Naive thymus-derived CD8-positive, alpha-beta T cell (primary cell): ENCODE measurements at places on chromosomes 7 and 10. TPM values are rescaled to one million over a fixed set of nuclear protein-coding genes. Genes with fewer than 3 reads are reported as not detected.

The SPDYE1 gene
- polyA plus RNA-seq, result not detected

The PIK3CG gene
- polyA plus RNA-seq, result 18.3 TPM

The HOXA10 gene
- polyA plus RNA-seq, result not detected

The ASB13 gene
- polyA plus RNA-seq, result 23.9 TPM

The TYW1B gene
- polyA plus RNA-seq, result 1.9 TPM

The MSANTD7 gene
- polyA plus RNA-seq, result 9.2 TPM

The RAMP3 gene
- not detected for polyA plus RNA-seq

The ANXA8L1 gene
- not detected for polyA plus RNA-seq

The PWWP2B gene
- 1.9 TPM for polyA plus RNA-seq

The CALML5 gene
- polyA plus RNA-seq, result not detected

The TMEM176B gene
- polyA plus RNA-seq, result 0.69 TPM

The ZCWPW1 gene
- polyA plus RNA-seq, result 9.3 TPM

The IFIT3 gene
- polyA plus RNA-seq, result 2.6 TPM

The FAM13C gene
- polyA plus RNA-seq, result not detected

The OGDHL gene
- polyA plus RNA-seq, result not detected

The PALD1 gene
- polyA plus RNA-seq, result not detected

The FXYD4 gene
- not detected for polyA plus RNA-seq

The MLXIPL gene
- not detected for polyA plus RNA-seq

The ABCC2 gene
- polyA plus RNA-seq, result 0.86 TPM

The SP8 gene
- not detected for polyA plus RNA-seq

The PDLIM1 gene
- 0.48 TPM for polyA plus RNA-seq

The LIPK gene
- polyA plus RNA-seq, result not detected

The PNLIPRP3 gene
- not detected for polyA plus RNA-seq

The PLEKHS1 gene
- not detected for polyA plus RNA-seq

The NPSR1 gene
- polyA plus RNA-seq, result not detected

The CACNB2 gene
- 0.17 TPM for polyA plus RNA-seq

The NME8 gene
- not detected for polyA plus RNA-seq

The CNPY1 gene
- not detected for polyA plus RNA-seq

The CFTR gene
- polyA plus RNA-seq, result not detected

The COBL gene
- not detected for polyA plus RNA-seq

The SEC61G gene
- polyA plus RNA-seq, result 286 TPM

The LIPN gene
- not detected for polyA plus RNA-seq

The TAS2R41 gene
- polyA plus RNA-seq, result not detected

The SYT15 gene
- polyA plus RNA-seq, result 0.13 TPM

The SHH gene
- polyA plus RNA-seq, result not detected

The FEZF1 gene
- not detected for polyA plus RNA-seq

The GRM3 gene
- polyA plus RNA-seq, result not detected

The GGCT gene
- 27.0 TPM for polyA plus RNA-seq

The SPAG6 gene
- polyA plus RNA-seq, result not detected

The YAE1 gene
- polyA plus RNA-seq, result 20.6 TPM

The GSTO2 gene
- 2.0 TPM for polyA plus RNA-seq
